ENCODE measurements at places on chromosomes 16 and 17.

DNA sequence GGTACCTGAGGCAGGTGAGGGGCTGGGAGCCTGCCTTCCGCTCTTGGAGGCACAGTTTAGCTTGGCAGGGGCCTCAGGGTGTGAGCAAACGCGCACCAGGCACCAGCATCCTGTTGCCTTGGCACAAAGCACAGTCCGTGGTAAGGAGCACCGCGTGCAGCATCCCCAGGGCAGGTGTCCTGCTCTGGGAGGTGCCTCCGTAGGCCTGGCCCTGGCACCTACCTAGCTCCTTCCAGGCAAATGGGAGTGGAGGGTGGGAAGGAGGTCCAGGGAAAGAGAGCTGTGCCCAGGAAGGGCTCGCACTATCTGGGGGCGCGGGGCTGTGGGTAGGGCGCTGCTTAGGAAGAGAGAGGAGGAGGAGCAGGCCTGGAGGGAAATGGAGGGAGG, 3.1 kb upstream of the GSE1 start:
- DNase-seq, result no peak

DNA sequence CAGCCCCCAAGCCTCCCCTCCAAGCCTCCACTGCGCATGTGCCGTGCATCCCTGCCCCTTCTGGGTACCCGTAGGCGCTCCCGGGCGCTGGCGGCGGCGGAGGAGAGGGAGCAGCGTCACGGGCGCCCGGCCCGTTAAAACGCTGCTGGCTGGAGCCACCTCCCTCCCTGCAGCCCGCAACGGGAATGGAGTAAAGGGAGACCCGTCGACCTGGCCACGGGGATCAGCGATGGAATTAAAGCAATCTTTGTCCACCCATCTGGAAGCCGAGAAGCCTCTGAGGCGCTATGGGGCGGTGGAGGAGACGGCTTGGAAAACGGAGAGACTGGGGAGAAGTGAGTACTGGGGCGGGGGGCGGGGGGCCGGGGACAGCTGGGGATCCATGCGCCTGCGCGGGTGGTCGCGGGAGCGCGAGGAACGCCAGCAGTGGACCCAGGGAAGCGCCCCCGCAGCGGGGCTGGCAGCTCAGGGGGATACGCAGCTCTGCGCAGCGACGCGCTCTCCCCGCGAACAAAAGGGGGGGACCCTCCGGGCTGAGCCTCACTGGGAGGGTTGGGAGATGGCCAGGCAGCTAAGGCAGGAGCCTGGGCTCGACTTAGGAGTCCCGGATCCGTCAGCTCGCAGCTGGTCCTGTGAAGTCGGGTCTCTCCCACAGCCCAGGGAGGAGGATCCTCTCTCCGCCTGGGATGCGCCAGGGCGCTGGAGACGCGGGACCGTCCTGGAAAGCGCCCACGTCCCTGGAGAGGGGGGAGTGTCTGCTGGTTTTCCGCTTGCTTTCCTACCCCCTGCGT, at the start of gene BMERB1:
BMERB1 (plus strand) TSS at position 164 of the 791 bp plus-strand sequence; CDS start at position 230, 66 bp downstream.
- peak; percentile 58 for DNase-seq

DNA sequence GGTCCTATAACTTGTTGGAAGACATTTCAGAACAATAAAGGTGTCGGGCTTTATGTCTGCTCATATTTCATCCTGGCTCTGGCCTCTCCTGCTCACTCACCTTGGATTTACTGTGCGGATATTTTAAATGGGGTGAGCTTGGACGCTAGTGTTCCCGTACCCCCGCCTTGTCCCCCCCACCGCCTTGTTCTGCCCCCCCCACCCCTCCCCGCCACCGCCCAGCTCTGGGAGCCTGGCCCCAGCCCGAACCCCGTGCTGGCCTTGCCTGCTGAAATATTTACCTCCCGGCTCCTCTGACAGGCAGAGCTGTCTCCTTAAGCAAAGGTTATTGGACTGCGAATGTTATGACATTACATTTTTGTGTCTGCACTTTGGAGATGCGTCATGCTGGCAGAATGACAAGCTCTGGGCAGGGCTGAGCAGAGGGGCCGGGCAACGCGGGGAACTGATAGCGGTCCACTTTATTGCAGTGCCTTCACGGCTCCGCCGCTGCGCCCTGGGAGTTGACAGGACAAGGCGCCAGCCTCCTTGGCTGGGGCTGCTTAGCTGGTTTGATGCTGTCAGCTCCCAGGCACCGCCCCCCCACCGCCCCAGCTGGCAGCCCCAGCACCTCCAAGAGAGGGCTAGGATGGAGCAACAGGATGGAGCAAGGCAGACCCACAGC, 222.5 kb upstream of the GSE1 start:
- no peak for DNase-seq

GRCh38 chr17:78233678-78234077, 2.2 kb downstream of the TMEM235 start:
- no peak for DNase-seq

DNA sequence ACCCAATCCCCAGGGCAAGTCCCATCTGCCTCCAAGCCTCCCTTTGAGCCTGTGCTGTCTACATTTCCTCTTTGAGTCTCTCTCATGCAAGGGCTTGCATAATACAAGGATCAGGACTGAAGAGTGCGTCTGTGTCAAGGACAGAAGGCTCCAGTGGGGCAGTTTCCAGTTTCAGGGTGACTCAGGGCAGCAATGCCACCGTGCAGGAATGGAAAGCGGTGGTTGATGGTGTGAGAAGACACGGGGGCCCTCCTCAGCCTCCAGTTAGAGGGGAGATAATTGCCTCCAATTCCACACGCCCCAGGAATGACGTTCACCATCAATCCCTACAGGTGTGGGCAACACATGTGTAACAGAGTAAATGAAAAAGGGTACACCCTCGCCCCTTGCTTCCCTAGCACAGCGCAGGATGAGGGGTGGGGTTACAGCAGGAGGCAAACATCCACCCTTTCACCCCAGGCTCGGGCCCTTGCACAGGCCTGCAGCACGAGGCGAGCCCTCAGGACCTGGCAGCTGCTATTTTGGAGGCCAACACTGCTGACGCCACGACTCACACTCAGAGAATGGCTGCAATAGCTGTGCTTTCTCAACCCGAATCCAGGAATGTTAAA, 24.8 kb upstream of the SLC25A19 start:
- DNase-seq, result no peak

DNA sequence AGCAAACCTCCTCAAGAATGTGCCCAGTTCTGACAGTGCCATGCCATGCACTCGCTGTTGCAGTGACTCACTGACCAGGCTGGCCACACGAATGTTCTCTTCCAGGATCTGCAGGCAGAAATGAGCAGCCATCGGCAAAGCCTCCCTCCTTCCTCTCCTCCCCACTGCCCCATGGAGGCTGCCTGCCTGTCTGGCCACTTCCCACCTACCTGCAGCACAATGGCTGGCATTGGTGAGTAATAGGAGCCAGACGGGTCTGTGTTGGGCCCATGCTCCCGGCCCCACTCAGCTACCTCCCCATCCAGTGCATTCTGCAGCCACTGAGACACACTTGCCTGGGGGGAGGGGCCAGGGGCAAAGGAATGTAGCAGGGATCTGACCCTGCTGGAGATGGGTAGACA, 2.8 kb upstream of the MATCAP1 start:
- DNase-seq, result no peak

- DNase-seq, result no peak
Measured at GRCh38 chr17:42275527-42276358, 448 bp downstream of the STAT5B start.

- no peak for DNase-seq
Measured at GRCh38 chr16:78543023-78543422, 443.6 kb downstream of the WWOX start.

Data from left renal cortex interstitium (tissue), 4 donors.